Right lobe of liver (tissue), 6 donors: ENCODE measurements at places on chromosomes 2 and 18.

GRCh38 chr18:8314124-8314523 lies 295.1 kb upstream of the RAB12 start:
- no peaks in the 10 kb centered on the region for H3K4me1 ChIP-seq
- H3K27ac ChIP-seq = no peak overlapping the region
- no peaks in the 10 kb centered on the region for H3K36me3 ChIP-seq
- no peaks in the 10 kb centered on the region for H3K27me3 ChIP-seq
- DNase-seq = no peak

DNA sequence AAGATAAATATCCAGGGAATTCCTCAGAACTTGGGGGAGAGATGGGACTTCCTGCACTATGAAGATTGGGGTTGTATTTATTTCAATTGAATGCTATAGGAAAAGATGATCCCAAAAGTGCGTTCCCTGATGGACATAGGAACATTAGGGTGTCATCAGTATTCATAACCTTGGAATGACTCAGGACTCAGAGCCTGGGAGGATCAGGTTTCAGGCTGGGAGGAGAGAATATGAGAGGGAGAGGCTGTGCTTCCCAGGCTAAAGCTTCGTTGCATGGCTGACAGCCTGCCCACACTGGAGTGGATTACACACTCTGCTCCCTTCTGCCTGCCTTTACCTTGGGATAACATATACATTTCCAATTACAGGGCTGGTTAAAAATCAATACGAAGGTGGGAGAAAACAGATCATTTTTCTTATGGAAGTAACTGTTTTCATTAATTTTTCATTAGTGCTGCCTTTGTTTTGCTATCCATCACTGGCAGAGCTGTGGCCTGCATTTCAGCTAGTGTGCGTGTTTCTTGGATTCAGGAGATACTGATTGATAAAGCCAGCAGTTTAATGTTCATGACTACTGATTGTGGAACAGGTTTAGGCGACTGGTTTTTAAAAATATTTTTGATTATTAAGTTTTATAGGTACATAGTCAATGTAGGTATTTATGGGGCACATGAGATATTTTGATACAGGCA lies 118.7 kb downstream of the KCTD1 start:
- no peak overlapping the region for H3K4me3 ChIP-seq
- no peak for DNase-seq
- H3K4me1 ChIP-seq = no peaks in the 10 kb centered on the region
- H3K27ac ChIP-seq = no peak overlapping the region

DNA sequence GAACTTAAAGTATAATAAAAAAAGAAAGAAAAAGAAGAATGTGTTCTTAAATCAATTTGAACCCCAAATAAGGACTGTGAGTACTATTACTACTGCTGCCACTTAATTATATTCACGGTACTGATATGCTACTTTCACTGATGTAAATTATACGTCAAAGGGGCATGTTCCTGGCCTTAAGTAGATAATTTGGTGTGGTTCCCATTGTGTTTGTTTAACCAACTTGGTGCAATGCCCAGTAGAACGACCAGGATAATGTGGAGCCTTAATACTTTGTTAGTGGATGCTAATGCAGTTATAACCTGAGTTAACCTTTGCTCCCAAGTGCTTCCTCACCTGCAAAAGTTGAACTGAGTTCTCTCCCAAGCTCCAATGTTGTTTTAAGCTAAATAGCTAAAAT lies 142.0 kb downstream of the NR4A2 start:
- no peaks in the 10 kb centered on the region for H3K4me1 ChIP-seq
- H3K36me3 ChIP-seq = no peaks in the 10 kb centered on the region
- H3K27me3 ChIP-seq = no peaks in the 10 kb centered on the region

DNA sequence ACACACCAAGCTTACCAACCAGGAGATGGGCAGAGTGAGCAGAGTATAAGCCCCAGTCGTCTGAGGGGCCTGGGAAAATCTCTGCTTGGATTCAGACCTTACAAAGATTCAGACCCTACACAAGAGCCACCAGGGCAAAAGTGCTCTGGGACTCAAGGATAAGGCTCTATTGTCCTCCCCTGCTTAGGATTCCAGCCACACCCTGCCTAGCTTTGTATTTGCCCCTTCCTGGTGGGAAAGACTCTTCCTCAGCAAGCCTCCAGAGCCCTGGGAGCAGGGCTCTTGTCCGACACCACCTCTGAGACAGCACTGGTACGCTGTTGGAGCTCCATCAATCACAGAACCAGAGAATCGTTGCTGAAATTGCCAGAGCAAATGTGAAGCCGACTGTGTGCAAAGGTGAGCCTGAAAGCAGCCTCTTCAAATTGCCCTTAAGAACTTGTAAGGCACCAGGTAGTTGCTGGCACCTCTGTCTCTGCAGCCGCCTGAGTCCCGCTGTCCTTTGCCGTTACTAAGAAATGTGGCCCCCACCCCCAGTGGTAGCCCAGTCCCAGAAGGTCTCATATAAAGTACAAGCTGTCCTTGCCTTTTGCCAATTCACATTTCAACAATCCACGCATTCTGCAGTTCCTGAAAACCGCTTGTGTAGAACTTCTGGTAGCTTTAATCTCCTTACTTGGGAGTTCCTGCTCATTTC lies 148.7 kb downstream of the CTIF start:
- no peak overlapping the region for H3K27ac ChIP-seq
- no peaks in the 10 kb centered on the region for H3K4me1 ChIP-seq
- no peak overlapping the region for H3K4me3 ChIP-seq
- no peaks in the 10 kb centered on the region for H3K36me3 ChIP-seq

DNA sequence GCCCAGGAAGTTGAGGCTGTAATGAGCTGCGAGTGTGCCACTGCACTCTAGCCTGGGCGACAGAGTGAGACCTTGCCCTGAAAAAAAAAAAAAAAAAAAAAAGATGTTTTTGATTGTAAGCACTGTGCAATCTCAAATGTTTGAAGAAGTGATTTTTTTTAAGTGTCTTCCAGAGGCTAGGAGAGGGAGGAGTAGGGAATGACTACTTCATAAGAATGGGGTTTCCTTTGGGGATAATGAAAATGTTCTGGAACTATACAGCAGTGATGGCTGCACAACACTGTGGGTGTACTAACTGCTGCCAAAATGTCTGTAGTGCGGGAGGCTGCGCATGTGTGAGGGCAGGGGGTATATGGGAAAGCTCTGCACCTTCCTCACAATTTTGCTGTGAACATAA lies 83.7 kb downstream of the MCFD2 start:
- H3K27me3 ChIP-seq = no peaks in the 10 kb centered on the region
- H3K4me1 ChIP-seq = no peaks in the 10 kb centered on the region
- no peaks in the 10 kb centered on the region for H3K36me3 ChIP-seq
- no peak overlapping the region for H3K27ac ChIP-seq
- no peak overlapping the region for H3K4me3 ChIP-seq
- DNase-seq = no peak

DNA sequence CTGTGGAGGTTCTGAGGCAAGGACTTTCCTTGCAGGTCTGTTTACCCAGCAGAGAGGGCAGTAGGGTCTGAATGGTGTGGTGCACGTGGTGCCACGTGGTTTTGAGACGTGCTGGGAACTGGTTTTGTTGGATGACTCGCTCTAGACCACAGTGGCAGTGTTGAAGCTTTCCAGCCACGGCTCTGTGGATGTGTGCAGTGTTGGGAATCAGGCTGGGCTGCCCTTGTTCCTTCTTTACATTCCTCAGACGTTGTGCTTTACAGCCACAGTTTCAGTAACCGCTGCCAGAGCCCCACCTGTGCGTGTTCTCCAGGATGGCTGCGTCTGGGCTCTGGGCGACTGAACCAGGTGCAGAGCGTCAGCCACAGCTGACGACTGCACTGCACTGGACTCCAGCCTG lies 8.2 kb downstream of the CTDP1 start:
- H3K27ac ChIP-seq = no peak overlapping the region
- no peak overlapping the region for H3K4me3 ChIP-seq
- DNase-seq = no peak
- H3K4me1 ChIP-seq = no peaks in the 10 kb centered on the region
- no peaks in the 10 kb centered on the region for H3K36me3 ChIP-seq
- H3K27me3 ChIP-seq = no peaks in the 10 kb centered on the region

DNA sequence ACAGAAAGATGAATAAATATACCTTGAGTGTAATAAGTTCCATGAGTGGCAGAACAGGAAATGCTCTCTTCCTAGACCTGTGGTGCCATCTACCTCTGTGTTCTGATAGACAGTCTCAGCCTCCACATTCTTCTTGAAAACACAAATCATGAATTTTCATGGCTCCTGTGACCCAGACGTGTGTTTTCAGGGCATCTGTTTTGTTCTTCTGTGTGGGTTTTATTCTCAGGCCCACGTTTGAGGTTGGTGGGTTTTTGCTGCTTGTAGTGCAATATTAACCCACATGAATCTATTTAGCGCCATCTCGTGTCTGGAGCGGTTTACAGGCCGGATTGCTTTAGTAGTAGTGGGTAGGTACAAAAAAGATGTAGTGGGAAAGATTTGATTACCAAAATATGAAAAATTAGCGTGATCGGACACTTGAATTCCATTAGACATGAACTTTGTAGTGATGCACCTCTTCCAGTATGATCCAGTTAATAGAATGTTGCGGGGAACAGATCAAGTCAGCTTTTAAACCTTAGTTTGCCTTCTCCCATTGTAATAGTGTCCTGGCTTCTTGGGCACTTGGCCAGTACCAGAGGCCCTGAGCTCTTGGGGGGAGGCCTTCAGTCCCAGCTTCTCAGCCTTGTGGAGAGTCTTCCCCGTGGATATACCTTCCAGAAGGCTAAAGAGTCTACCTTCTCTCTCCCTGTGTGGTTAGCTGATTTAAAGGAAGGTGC lies 256.5 kb downstream of the TPGS2 start:
- no peak overlapping the region for H3K27ac ChIP-seq
- no peaks in the 10 kb centered on the region for H3K27me3 ChIP-seq
- H3K4me3 ChIP-seq = no peak overlapping the region

GRCh38 chr2:143261986-143262385 lies 132.8 kb downstream of the ARHGAP15 start:
- no peaks in the 10 kb centered on the region for H3K36me3 ChIP-seq
- no peak overlapping the region for H3K4me3 ChIP-seq

DNA sequence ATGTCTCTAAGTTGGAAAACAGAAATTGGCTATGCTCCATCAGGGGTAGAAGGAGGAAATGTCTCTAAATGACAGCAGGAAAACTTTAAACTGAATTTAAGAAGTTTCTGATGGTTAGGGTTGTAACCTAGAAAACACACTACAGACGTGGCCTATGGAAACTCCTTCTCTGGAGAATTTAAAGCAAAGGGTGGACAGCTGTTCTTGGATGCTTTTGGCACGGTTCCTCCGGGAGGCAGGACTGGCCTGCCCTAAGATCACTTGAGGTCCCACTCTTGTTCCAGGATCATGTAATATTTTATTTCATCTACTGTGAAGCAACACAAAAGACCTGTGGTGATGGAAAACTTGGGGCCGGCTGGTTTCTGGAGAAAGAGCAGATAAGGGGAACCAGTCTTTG lies 77.0 kb downstream of the NRP2 start:
- H3K27me3 ChIP-seq = no peaks in the 10 kb centered on the region
- H3K4me1 ChIP-seq = no peaks in the 10 kb centered on the region
- H3K36me3 ChIP-seq = no peaks in the 10 kb centered on the region
- no peak overlapping the region for H3K4me3 ChIP-seq

DNA sequence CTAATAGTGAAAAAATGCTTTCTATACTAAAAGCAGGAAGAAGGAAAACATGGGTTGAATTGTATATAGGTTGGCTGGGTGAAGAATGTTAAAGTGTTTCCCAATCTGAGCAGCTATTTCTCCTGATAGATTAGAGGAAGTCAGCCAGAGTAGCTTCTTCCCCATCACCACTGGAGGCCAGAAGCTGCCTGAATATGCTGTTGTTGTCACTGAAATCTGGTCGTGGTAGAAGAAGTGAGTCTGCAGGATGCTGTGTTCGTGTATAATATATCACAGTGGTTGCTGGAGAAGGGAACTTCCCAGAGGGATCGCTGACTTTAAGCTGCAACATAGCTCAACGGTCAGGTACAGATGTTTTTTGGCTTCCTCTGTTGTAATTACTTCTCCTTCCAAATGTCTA lies 247.5 kb upstream of the LRATD1 start:
- no peaks in the 10 kb centered on the region for H3K4me1 ChIP-seq
- no peak overlapping the region for H3K4me3 ChIP-seq
- H3K27ac ChIP-seq = no peak overlapping the region
- H3K36me3 ChIP-seq = no peaks in the 10 kb centered on the region
- no peak for DNase-seq
